ENCODE measurements at places on chromosomes 6 and 20. TPM values are rescaled to one million over a fixed set of nuclear protein-coding genes. Genes with fewer than 3 reads are reported as not detected.

Gene HSPA12B
- 3.2 TPM for total RNA-seq

Gene ZSCAN16
- total RNA-seq = 7.5 TPM

Gene HLA-DRB5
- 5.2 TPM for total RNA-seq

Gene CALHM6
- 21.7 TPM for total RNA-seq

Gene SGK2
- 71.6 TPM for total RNA-seq

Gene EEF1A2
- total RNA-seq = 2.4 TPM

Gene NCR2
- not detected for total RNA-seq

All from transverse colon (tissue), 4 donors.